NCI-H2171 treated with DMSO at 0.1 percent for 48 hours (cell line): ENCODE measurements at places on chromosomes 5 and 9.

DNA sequence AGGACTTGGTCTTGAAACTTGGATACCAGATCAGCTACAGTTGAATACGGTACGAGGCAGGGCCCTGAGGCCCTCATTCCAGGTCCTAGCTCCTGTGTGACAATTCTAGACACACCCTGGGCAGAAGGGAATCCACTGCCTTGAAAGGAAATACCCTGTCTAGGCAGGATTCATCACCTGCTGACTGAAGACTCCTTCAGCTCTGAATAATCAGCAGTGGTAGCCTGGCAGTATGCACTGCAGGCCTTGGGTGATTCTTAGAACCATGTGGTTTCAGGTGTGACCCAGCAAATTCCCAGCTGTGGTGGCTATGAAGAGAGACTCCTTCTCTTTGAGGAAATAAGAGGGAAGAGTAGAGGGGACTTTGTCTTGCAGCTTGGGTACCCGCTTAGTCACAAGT lies 17.2 kb upstream of the EFNA5 start:
- no peak for DNase-seq

- DNase-seq: no peak
Observed at GRCh38 chr9:121358751-121359150, 11.3 kb downstream of the STOM start.

GRCh38 chr5:154698763-154699162 lies 56.4 kb upstream of the LARP1 start:
- no peak for DNase-seq

DNA sequence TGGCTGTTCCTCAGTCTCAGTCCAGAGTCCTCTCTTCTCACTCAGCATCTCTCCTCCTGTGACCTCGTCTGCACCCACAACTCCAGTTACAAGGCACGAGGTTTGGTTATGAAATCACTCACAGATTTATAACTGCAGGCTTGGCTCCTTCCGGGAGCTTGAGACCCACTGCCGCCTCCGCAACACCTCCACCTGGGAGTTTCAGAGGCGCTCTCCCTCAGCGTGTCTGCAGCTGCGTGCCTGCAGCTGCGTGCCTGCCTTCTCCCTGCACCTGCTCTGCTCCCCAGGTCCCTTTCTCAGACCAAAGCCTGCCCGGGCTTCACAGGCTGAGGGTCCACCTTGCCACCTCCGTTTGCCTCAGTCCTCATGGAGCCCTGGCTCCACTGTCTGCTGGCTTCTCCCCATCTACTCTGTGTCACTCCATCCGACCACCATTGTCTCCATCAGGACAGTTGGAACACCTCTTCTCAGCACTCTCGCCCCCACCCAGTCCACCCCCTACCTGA lies 51.5 kb downstream of the HRH2 start:
- DNase-seq: no peak

DNA sequence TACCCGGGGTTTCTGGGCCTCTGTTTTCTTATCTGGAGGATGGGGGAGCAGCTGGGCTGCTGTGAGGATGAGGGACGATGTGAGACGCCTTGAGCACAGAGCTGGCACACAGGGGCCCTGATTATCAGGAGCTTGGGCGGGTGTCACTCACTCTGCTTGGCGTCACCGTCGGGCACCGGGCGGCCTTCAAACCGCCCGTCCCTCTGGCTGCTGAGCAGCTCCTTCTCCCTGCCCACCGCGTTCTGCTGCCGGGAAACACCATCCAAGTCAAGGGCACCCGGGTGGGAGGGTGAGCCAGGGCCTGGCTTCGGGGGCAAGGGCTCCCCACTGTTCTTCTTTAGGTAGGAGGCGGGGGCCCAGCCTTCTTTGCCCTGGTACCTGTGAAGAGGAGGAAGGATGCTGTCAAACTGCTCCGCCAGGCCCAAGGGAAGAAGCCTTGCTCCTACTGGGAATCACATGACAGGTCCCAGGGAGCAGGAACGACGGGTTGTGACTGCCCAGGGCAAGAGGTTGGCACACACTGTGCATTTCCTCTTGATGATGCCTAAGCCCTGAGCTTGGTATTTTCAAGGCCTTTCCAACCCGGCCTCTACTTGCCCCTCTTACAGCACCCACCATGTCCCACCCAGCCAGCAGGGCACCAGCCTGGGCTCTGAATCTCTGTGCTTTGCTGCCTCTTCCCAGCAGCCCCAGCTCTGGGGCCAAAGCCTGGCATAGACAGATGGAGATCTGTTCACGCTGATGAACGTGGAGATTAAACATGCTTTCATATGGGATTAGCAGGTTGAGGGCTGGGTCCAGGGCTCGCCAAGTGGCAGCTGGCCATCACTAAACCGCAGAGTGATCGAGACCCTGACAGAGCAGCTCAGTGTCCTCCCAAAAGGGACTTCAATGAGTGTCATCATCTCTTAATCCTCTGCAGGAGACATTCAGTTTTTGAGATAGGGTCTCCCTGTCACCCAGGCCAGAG lies 66.9 kb upstream of the UBTD2 start:
- no peak for DNase-seq
